ENCODE measurements at places on chromosomes 12 and 14.

DNA sequence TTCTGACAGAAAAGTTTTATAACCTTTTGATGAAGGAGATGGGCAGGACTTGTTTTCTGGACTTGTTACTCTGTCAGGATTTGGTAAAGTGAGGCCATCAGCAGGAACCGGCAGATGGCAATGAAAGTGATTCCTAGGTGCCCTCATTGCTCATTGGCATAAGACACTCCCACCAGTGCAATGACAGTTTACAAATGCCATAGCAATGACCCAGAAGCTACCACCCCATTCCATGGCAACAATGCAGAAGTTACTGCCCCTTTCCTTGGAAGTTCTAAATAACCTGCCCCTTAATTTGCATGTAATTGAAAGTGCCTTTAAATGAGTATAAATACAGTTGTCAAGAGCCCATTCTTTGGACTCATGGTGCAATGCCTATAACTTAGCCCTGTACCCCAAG lies 222.6 kb downstream of the CEP128 start:
- DNase-seq = no peak

DNA sequence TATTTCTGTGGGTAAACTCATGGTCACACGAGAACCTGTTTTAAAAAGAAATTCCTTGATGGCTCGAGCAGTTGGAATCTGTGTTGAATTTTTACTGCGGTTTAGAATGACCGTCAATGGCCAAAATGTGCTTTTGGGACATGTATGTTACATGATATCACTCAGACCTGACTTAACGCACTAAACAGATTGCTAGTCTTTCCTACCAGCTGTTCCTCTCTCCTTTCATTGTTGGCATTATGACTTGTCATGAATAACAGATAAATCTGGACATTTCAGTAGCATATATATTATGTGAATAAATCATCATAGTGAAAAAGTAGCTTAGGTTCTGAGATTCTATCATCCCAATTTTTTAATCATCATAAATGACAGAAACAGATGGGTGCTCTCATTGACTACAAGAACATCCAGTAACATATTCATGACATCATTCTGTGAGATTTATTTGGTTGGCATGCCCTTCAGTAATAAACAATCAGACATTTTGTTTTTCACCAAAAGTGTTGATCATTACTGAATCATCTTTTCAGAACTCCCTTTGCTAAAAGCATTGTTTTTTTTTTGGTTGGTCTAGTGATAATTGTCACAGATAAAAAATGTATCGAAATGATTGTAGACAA lies 57.9 kb upstream of the NAV3 start:
- DNase-seq = no peak

DNA sequence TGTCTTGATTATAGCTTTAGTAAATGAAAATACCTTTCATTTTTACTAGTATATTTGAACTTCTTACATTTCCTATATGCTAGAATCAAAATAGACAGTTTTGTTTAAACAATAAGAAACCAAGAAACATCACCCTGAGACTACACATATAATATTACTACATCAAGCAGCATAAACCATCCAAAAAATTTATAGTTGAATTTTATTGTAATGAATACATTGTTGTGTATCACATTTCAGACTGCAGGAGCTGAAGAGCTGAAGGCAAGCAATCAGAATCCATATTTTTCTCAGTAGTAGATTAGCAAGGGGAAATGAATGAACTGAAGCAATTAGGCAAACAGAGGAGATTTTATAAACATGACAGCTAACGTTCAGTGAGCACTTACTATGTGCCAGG lies 379.2 kb downstream of the BTG1 start:
- DNase-seq = no peak

GRCh38 chr12:9869307-9870161 lies at the start of gene CLEC2B:
Gene CLEC2B (minus strand): TSS chr12:9869354.
- no peak for DNase-seq

GRCh38 chr12:130761537-130762318 lies 45.6 kb upstream of the RIMBP2 start:
- DNase-seq = peak; percentile 39

GRCh38 chr12:7144414-7145120 lies 14.4 kb downstream of the CLSTN3 start:
- peak; percentile 17 for DNase-seq

- no peak for DNase-seq
These were observed 90.0 kb downstream of the LRRC74A start for GRCh38 chr14:76916040-76916715.

- DNase-seq = no peak
These were observed 184.7 kb downstream of the PRKCH start for GRCh38 chr14:61505815-61506809.

DNA sequence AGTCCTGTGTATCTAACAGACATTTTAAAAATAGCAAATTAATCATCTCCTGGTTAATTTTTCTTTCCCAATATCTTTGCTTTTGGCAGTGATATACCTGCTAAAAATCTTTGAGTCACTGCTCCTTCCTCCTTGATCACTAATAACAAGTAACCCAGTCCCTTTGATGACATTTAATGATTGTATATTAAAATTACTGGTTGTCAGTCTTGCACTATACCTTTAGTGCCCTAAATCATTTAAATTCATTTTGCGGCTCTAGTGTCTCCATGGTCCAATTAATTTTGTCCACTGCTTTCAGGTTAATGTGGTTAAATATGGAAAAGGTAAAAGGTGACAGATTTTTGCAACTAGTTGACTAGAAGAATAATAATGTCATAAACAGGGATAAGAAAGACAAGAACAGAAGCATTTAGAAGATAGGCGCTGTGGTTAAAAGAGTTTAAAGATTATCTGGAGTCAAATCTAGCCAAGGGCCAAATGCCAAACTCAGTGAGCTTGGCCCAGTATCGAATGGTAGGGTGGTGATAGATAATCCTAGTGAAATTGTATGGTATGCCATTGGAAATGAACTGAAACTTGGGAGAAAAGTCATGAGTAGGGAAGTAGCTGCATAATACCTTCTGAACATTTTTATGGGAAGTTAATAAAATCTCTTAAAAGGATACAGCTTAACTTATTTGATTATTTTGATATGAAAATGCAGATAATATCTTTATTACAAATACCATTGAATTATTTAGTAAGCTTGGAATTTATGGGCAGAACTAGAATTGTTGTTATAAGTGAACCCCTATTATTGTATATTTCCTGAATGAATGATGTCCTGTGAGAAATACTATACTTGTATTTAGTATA lies 115.0 kb downstream of the PCNX1 start:
- DNase-seq = no peak

- DNase-seq = peak; percentile 31
These were observed 527.2 kb downstream of the FLRT2 start for GRCh38 chr14:86057018-86057667.

DNA sequence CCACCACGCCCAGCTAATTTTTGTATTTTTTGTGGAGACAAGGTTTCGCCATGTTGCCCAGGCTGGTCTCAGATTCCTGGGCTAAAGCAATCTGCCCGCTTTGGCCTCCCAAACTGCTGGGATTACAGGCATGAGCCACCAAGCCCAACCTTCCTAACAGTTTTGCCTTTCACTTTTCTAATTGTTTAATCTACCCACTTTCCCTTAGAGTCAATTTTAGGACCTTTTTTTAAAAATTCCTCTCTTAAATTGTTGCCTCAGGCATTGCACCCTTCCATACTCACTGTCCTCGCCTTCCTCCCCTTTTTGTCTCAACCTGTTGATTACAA lies 11.5 kb downstream of the ZFHX2 start:
- no peak for DNase-seq

DNA sequence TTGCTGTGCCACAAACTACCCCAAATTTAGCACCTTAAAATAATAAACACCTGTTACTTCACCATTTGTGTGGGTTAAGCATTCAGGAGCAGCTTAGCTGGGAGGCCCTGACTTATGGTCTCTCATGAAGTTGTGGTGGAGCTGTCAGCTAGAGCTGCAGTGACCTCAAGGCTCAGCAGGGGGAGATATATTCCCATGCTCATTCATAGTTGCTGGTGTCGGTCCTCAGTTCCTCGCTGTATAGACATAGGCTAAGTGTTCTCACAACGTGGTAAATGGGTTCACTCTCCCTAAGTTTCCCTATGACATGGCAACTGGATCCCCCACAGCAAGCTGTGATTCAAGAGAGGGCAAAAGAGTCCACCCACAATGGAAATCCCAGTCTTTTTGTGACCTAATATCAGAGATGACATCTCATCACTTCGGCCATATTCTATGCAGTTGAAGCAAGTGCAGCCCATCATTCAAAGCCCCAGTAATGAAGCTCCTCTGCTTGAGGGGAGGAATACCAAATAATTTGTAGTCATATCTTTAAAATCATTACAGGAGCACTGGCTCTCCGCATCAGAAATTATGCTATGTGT lies 41.1 kb downstream of the PRB3 start:
- peak; percentile 1 for DNase-seq

- no peak for DNase-seq
These were observed 87.6 kb downstream of the GCH1 start for GRCh38 chr14:54815016-54815415.

GRCh38 chr14:77869340-77869739 lies 69.4 kb downstream of the ADCK1 start:
- DNase-seq = no peak

- no peak for DNase-seq
These were observed 67.9 kb upstream of the NR2C1 start for GRCh38 chr12:95141310-95141709.

DNA sequence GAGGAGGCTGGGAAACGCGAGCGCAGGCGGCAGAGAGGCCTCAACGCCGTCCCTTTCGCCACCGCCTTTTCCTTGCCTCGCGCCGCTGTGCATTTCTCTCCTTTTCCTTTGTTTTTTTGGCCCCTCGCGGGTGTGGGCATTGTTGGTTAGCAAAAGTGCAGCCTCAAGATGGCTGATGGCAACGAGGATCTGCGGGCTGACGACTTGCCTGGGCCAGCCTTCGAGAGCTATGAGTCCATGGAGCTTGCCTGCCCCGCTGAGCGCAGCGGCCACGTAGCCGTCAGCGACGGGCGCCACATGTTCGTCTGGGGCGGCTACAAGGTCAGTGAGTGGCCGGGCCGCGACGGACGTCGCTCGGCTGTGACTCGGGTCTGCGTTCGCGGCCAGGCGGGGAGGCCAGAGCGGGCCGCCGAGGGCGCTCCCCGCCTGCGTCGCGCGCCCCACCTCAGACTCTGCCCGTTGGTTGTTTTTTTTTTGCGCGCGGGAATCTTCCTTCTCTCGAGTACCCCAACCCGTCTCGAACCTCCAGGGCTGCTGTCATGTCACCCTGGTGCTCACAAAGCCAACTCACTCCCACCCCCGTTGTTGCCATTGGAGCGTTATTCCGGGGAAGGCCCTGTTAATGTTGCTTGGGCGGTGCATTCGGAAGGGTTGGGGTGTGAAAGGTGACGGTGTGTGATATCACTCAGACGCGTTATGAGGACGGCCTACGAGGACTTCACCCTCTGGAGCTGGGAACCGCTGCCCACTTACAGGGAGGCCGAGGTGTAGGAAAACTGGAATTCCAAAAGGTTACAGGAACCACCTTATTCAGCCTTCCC lies 558 bp downstream of the KLHDC2 start:
- peak; percentile 11 for DNase-seq

GRCh38 chr12:102009796-102010195 lies 52.0 kb downstream of the WASHC3 start:
- DNase-seq = no peak

- DNase-seq = no peak
These were observed 33.1 kb upstream of the OASL start for GRCh38 chr12:121072147-121072546.

- DNase-seq = peak; percentile 84
These were observed 80.5 kb upstream of the TMCC3 start for GRCh38 chr12:94730847-94731246.

GRCh38 chr12:93704122-93704521 lies 26.9 kb downstream of the CRADD start:
- no peak for DNase-seq

DNA sequence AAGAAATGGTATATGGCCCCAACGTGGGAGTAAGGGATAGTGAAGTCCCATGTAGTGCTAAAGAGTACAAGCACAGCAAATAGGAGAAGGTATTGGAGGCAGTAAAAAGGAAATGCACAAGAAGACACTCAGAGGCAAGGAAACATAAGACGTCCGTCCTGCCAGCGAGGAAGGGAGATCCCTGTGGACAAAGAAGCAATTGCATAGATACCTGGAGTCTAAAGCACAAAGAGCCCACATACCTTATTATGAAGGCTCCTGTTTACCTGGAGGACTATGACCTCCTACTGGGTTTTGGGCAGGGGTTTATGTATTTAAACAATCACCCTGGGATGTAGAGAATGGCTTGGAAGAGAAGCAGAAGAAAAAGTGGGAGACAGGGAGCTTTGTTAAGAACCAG lies 341.2 kb upstream of the DCN start:
- DNase-seq = no peak

DNA sequence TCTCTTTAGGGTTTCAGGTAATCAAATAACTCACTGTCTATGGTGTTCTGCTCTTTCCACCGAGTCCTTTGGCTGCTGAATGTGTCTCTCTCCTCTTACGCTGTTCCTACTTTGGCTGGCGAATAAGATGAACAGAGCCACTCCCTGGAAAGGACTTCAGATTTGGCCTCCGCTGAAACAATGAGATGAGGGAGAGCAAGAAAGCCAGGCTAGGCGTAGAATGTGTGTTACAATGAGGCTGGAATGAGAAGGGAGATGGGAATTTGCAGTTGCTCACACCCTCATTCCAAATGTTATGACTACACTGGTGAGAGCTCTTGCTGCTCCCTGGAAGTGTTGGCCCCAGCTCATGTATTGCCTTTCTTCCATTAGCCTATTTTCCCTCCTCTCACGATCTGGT lies at the start of gene MFAP5:
MFAP5 (minus strand) TSS at position 234 of the 400 bp plus-strand sequence. CDS start 722 bp downstream, outside the sequence.
- DNase-seq = no peak

DNA sequence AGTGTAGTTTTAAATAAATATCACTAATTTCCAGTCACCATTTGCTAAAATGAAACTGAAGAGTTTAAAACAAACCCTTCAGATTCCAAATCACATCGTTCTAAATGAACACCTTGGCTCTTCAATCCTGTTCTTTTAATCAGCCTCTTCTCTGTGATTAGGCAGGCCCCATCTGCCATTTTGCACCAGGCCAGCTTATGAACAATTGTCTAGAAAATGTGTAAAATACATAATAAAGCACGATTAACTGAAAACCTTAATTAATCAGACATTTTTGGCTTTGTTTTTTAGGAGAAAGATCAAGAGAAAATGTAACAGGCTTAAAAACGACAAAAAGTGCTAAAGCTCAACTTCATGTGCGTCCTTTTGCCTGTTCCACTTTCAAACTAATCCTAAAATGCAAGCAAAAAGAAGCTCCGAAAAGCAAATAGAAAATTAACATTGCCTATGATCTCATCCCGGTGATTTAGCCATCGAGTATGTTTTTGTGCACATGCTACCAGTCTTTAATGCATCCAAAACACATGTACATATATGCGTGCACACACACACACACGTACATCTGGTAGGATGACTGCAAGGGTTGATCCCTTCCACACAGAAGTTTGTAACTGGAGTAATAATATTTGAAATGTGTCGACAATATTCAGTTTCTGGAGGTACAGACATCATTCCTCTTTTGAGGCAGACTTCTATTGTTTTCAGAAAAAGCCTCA lies 288.6 kb downstream of the FOXN3 start:
- DNase-seq = no peak

DNA sequence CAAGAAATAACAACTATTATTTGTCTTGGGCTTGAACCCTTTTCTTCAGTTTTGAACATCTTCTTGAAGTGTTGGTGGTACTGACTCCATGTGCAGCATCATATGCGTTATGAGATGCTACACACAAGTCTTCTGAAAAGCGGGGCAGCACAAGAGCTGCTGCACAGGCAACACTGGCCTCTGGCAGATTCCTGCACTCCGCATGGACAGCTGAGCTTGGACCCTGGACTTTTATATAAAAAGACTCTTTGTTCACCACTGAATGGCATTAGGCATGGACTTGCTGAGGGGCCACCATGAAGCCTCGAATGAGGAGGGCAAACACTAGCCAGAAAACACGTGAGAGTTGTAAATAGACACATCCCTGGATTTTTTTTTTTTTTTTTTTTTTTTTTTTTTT lies 210.8 kb upstream of the NPAS3 start:
- DNase-seq = no peak

Data from NCI-H1436 (cell line).